Activated B cell treated with CpG ODN at 0.5 μM for 24 hours (primary cell): ENCODE measurements at places on chromosomes 2 and 18.

- no peak for DNase-seq
These were observed 318.1 kb downstream of the NBAS start for GRCh38 chr2:15242936-15243461.

DNA sequence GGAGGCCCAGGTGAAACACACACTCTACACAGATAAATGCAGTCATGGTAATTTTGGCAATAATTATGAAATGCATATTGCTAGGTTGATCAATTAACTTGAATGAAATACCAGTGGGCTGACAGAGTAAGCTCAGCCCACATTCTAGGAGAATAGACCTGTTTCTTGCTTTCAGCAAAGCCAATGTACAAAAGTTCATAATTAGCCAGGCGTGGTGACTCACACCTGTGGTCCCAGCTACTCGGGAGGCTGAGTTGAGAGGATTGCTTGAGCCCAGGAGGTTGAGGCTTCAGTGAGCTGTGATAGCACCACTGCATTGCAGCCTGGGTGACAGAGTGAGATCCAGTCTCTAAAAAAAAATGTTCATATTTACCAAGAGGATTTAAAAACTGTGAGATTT is 15.7 kb upstream of the MBP start:
- DNase-seq = no peak

DNA sequence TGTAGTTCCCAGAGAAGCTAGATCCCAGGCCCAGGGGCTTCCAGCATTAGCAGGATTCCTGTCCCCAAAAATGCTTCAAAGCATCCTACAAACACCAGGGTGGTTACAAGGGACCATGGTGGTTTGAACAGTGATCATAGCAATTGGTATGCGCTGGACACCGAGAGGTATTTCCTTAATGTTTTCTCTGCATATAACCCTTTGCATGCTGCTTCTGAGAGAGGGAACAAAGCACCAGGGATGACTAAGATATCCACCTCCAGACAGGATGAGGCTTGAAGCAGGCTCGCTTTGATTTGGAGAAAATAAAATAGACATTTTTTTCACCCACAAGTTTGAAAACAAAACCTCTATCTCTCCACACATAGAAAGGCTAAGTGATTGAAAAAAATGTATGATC is 50.5 kb upstream of the TSPYL6 start:
- DNase-seq = no peak

DNA sequence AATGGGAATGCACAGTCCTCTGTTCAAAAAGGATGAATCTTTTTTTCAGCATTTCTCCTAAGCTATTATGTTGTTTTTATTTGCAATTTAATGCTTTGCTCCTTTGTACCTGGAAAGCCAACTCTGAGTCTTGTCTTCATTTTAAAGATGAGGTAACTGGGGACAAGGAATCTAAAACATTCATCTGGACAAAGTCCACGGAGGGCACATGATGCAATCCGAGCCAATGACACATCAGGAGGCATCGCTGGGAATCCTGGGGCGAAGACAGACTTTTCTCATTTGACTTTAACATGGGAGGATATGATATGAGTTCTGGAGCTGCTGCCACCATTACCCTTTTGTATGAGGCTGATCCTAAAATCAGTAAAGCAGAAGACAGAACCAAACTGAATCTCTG is 116.5 kb upstream of the REG3G start:
- DNase-seq = no peak

DNA sequence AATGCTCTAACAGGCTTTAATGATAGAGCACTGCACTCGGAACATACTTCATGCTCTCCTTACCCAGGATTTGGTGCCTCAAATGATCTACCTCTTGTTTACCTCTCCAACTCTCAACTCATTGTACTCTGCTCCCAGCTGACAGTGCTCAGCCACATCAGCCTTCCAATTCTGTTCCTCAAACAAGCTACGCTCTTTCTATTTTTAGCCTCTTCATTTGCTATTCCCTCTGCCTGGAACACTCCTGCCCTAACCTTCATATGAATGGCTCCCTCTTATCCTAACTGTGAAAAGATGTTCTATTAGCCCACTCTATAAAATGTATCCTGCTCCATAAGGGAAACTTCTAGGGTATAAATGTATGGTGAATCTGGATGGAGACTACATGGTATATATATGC is 42.5 kb downstream of the PIGN start:
- no peak for DNase-seq

DNA sequence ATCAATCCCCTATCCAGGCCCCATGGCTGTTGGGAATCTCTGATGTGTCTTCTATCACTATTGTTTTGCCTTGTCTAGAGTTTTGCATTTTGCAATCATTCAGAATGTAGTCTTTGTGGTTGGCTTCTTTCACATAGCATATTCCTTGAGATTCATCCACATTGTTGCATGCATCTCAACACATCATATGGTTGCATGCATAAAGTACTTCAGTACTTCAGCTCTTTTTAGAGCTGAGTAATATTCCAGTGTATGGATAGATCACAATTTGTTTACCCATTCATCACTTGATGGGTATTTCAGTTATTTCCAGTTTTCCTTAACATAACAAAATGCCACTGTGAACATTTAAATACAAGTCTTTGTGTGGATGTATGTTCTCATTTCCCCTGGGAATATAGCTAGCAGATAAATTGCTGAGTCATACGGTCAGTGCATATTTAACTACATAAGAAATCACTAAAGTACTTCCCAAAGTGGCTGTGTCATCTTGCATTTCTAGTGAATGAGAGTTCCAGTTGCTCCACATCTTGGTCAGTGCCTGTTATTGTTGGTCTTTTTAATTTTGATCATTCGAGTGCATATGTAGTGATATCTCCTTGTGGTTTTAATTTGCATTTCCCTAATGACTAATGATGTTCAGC is 138.8 kb downstream of the BCL11A start:
- no peak for DNase-seq

- no peak for DNase-seq
These were observed 58.6 kb upstream of the SLC25A52 start for GRCh38 chr18:31819106-31819924.

- DNase-seq = no peak
These were observed 446.0 kb upstream of the MEX3C start for GRCh38 chr18:51643483-51643882.

DNA sequence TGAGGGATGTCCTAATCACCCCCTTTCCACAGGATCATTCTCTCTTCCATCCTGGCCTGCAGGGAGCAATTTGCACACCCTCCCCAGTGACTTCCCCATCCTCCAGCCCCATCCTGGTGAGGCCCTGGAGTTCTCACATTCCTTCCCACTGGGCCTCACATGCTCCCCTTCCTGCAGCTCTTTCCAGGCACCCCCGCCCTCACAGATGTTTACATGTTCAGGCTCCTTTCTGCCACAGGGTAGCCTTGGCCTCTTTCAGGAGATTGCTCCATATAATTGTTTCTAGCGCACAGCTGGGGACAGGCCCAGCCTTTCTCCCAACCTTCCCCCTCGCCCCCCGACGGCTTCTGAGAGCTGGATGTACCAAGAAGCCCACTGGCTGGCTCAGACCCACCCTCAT is 288.4 kb upstream of the TRIB2 start:
- no peak for DNase-seq

DNA sequence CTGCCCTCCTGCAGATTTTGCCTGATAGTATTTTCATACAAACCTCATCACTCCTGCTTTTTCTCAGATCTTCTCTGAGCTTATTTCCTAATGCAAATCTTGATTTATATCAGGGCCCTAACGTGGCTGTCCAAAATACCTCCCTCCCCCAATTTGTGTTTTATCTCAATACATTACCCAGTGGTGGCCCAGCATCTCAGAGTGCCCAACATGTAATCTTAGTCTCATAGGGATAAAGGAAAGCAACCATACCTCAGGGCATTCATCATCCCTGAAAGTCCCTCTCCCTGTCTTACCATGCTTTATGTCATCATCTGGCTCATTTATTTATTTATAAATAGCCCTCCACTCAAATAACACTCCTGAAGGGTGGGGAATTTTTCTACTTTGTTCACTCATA is 135.3 kb downstream of the SLC8A1 start:
- no peak for DNase-seq

- DNase-seq = no peak
These were observed 27.5 kb downstream of the CNRIP1 start for GRCh38 chr2:68292108-68292710.

DNA sequence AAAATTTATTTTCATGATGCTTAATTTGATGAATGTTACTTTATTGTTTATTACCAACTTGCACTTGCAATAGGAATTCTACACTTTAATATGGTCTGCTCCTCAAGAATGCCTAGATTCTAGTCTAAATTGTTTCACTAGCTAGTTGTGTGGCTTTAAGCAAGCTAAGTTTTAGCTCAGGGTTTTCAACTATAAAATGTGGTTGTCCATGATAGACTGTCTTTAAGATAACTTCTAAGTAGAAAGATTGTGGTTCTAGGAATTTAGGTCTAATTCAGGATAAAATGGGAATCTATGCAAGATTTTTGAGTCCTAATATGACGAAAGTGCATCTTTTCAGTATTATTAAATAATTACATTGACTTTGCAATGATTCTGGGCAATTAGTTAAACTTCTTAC is 294.0 kb downstream of the PLCL1 start:
- no peak for DNase-seq

DNA sequence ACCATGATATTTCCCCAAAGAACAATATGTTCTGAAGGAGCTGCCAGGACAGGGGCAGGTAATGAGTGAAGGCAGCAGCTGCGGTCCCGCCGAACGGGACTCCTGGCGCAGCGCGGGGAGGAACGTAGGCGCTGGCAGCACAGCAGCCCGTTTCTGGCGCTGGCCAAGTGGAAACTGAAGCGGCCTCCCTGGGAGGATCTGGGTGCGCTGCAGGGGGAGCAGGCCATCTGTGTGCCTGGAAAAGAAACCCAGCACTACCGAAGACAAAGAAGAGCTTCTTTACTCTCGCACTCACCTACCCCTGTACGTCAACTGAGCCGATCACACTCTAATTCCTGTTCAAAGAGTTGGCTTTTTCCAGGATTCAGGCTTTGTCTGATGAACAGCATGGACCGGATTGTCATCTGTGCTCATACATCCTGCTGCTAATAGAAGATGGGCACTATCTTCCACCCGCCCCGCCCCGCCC is 11.8 kb downstream of the G6PC2 start:
- DNase-seq = no peak

- no peak for DNase-seq
These were observed 11.8 kb upstream of the PROC start for GRCh38 chr2:127406454-127406853.

GRCh38 chr18:27501671-27502070 is 316.6 kb upstream of the CHST9 start:
- no peak for DNase-seq

DNA sequence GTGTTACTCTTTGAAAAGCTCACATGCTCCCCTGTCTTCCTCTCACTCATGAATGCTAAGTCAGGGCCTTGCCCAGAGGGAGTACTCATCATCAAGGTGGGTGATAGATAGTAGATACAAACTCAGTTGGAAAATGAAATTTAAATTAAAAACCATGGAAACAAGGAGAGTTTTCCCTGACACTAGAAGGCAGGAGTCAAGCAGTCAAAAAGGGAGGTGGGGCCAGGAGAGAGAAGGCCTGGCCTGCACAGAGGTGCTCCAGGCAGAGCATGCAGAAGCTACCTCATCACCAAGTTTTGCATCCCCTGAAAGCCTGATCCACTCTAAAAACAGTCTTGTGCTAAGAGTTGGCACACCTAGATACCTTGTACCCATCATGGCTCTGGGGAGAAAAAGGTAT is 143.7 kb downstream of the MYO5B start:
- DNase-seq = no peak

DNA sequence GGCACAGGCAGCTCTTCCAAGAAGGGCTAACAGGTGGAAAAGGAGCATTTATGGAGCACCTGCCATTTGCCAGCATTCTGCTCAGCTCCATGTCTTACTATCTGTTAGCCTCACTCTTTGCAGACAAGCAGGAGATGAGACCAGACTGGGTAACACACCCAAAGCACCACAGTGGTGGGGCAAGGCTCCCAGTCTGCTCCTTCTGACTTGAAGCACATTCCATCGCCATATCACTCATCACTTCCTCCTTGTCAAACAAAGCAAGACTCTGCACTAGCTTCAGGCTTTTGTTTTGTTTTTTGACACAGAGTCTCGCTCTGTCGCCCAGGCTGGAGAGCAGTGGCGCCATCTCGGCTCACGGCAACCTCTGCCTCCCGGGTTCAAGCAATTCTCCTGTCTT is 182.8 kb downstream of the MGAT5 start:
- DNase-seq = no peak

- no peak for DNase-seq
These were observed 53.2 kb downstream of the PLCL1 start for GRCh38 chr2:197857476-197858107.

DNA sequence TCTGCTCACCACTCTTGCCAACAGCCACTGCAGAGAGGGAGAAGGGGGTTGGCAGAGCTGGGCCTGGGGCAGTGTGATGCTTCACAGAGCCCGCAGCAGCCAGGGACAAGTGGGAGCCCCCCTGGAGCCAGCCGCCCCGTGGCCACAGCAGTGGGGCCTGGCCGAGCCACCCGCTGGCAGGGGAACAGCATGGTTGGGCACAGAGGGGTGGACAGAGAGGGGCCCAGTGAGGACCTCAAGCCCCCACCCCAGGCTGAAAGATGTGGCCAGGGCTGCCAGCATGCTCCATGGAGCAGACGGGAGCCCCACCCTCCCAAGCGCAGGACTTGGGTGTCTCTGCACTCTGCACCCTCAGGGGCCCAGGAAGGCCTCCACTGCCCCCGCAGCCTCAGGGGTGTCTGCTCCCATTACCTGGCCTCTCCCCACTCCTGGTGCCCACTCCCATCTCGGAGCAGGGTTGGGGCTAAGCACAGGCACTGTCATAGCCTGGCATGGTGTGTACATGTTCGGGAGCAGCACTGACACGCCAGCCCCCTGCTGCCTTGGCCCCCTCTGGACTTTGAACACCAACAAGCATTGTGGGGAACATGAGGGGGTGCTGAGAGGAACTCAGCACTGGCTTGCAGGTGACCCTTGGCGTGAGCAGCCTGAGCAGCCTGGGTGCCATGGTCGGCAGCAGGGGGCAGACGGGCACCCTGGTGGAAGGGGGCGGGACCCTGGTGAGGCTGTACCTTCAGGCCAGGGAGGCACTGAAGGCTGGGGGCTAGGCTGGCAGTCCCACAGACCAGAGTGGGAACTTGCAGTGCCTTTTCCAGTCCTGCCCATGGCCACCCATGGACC is 279.6 kb upstream of the CYP26B1 start:
- no peak for DNase-seq

GRCh38 chr18:44876755-44877154 is 196.1 kb downstream of the SETBP1 start:
- DNase-seq = no peak

- no peak for DNase-seq
These were observed 8.8 kb downstream of the SIX2 start for GRCh38 chr2:45000341-45000901.

DNA sequence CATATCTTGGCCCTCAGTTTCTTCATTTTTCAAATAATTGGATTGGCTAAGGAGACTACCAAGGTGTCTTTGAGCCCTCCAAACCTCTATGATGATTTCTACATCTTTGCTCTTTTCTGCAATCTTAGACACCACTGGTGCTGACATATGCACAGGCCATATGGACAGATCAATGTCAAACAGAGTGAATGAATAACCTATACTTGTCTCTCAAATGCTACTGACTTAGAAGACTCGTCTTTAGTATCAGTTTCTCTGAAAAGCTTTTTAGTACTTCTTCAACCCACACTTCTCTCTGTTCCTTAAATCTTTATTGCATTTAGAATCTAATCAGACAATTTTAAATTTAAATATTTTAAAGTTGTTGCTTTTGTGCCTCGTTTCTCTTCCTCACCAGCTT is 258.2 kb downstream of the LTBP1 start:
- no peak for DNase-seq

- no peak for DNase-seq
These were observed 168.5 kb downstream of the TMEFF2 start for GRCh38 chr2:192026059-192026824.

GRCh38 chr2:95382686-95383634 is 19.5 kb upstream of the FAHD2A start:
- DNase-seq = no peak
